Muscle of leg (tissue), 16 donors: ENCODE measurements at places on chromosomes 1 and 21. TPM values are rescaled to one million over a fixed set of nuclear protein-coding genes. Genes with fewer than 3 reads are reported as not detected.

Gene KIAA0040
- polyA plus RNA-seq, result 14.6 TPM

Gene S100A7
- not detected for polyA plus RNA-seq

Gene NPHS2
- polyA plus RNA-seq, result not detected

Gene SDC3
- 49.0 TPM for polyA plus RNA-seq

Gene FAM163A
- 0.32 TPM for polyA plus RNA-seq

Gene EXTL1
- polyA plus RNA-seq, result 2.2 TPM

Gene INAVA
- 3.9 TPM for polyA plus RNA-seq

Gene KIF21B
- 1.1 TPM for polyA plus RNA-seq

Gene KRTAP19-1
- not detected for polyA plus RNA-seq

Gene SMYD3
- 8.0 TPM for polyA plus RNA-seq

Gene SPRR2G
- not detected for polyA plus RNA-seq

Gene PARS2
- 4.1 TPM for polyA plus RNA-seq

Gene LCE1F
- polyA plus RNA-seq, result not detected

Gene F13B
- polyA plus RNA-seq, result not detected

Gene TNFRSF14
- polyA plus RNA-seq, result 15.2 TPM

Gene PRMT6
- 16.5 TPM for polyA plus RNA-seq

Gene SERPINC1
- 0.33 TPM for polyA plus RNA-seq

Gene FAM3B
- polyA plus RNA-seq, result 0.55 TPM

Gene TLCD4
- 10.3 TPM for polyA plus RNA-seq

Gene CLDN14
- polyA plus RNA-seq, result 4.7 TPM

Gene SLC44A5
- 0.18 TPM for polyA plus RNA-seq

Gene IVL
- not detected for polyA plus RNA-seq

Gene OVAAL
- not detected for polyA plus RNA-seq

Gene CYP4A22
- not detected for polyA plus RNA-seq

Gene OR10J1
- not detected for polyA plus RNA-seq

Gene ZNF326
- 18.5 TPM for polyA plus RNA-seq

Gene CELA2B
- polyA plus RNA-seq, result 2.6 TPM

Gene TMEM51
- 8.0 TPM for polyA plus RNA-seq

Gene LORICRIN
- not detected for polyA plus RNA-seq

Gene TMEM52
- 43.3 TPM for polyA plus RNA-seq
